Right ventricle myocardium inferior (tissue), 1 donor: ENCODE measurements at places on chromosomes 5 and 9.

DNA sequence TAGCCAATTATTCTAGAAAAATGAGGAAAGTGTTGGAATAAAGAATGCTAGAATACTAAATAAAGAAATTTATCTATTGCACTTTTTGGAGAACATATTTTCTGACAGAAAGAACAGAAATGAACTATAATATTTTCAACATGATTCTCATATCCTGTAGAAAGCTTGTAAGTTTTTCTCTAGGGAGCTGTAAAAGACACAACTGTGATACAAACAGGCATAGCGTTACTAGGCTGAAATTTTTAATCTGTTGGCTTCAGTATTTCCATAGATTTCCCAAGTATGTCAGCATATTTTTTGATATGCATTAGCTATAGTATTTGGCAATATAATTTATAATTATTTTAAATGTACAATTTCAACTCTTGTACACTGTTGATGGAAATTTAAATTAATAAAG lies 31.3 kb downstream of the ANXA1 start:
- no peak for DNase-seq

DNA sequence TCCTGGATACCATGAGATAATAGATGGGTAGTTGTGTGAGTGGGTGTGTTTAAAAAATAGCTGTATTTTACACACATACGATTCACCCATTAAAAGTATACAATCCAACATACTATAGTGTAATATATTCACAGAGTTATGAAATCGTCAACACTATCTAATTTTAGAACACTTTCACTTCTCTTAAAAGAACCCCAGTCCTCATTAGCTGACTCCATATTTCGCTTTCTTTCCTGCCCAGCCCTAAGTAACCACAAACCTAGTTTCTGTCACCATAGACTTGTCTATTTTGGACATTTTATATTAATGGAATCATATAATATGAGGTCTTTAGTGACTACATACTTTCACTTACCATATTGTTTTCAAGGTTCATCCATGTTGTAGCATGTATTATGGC lies 63.8 kb upstream of the S1PR3 start:
- DNase-seq, result no peak

GRCh38 chr9:99034149-99034548 lies 70.8 kb upstream of the TGFBR1 start:
- DNase-seq, result no peak

- DNase-seq, result no peak
Measured at GRCh38 chr5:150960791-150961396, 56.1 kb upstream of the ZNF300 start.
